ENCODE measurements at places on chromosomes 4 and X.
A peak's percentile ranks its signal among the peaks of the same experiment; 100 is the strongest.

GRCh38 chrX:132708529-132708928 lies 219.7 kb upstream of the MBNL3 start:
- DNase-seq: no peak

DNA sequence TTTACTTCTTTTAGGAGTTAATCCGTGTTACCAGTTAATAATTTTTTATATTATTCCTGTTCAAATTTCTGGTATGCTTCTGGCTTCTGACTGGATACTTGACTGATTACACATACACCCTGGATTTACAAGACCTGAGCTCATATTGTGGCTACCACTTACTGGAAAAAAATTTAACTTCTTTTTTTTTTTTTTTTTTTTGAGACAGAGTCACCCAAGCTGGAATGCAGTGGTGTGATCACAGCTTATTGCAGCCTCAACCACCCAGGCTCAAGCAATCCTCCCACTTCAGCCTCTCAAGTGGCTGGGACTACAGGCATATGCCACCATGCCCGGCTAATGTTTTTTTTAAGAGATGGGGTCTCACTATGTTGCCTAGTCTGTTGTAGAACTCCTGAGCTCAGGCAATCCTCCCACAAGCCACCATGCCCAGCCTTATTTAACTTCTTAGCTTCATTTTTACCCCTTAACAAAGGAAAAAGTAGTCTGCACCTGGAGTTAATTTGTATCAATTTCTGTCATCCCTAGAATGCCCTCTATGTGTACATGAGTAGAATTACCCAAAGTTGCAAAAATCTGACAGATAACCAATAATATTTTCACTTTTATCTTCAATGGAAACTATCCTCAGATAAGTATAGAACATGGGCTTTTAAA lies 50.3 kb downstream of the TMEM165 start:
- no peak for DNase-seq

DNA sequence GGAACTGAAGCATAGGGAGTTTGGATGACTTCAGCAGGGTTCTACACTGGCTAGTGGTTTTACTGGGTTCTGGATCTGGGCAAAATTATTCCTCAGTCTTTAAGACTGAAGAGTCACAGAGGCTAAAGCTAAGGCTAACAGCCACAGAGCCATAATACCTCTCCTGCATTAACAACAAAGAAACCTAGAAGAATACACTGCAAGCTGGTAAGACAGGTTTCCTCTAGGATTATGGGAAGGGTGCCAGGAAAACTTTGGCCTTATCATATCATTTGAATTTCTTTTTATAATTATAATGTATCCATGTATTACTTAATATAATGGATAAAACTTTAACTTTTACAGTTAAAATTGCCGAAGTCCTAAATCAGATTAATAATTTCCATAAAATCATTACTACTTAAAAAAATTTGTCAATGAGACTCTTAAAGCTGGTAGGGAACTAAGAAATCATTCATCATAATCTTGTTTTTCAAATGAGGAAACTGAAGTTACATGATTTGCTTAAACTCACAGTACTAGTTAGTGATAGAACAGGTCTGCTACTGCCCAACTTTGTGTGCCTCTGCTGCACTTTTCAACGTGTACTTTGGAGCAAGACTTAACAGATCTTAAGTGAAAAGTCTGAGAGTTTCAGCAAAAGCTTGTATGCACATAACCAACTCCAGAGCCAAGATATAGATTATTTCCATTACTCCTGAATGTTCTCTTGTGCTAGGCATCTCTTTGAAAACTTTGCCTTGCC lies 24.2 kb upstream of the PGRMC2 start:
- no peak for DNase-seq

GRCh38 chrX:16869393-16870094 lies 618 bp downstream of the RBBP7 start:
- peak; percentile 56 for DNase-seq

- no peak for DNase-seq
Observed at GRCh38 chr4:99504804-99505502, 5.9 kb upstream of the C4orf17 start.
